Putamen (tissue), 1 donor: ENCODE measurements at places on chromosomes 7 and 10.

DNA sequence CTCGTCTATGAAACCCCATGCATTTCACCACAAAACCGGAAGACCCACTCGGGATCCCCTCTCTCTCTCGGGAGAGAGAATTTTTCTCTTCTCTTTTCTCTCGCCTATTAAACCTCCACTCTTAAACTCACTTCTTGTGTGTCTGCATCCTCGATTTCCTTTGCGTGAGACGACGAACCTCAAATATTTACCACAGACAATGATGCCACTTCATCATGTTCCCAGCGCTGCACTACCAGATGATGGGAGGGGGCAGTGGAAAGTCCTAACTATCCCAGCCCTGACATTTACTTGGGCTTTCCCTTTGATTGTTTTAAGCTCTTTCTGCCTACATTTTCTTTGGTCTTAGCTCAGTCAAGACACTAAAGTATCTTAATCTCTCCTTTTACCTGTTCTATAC lies 906.7 kb downstream of the GRID1 start:
- DNase-seq: no peak

DNA sequence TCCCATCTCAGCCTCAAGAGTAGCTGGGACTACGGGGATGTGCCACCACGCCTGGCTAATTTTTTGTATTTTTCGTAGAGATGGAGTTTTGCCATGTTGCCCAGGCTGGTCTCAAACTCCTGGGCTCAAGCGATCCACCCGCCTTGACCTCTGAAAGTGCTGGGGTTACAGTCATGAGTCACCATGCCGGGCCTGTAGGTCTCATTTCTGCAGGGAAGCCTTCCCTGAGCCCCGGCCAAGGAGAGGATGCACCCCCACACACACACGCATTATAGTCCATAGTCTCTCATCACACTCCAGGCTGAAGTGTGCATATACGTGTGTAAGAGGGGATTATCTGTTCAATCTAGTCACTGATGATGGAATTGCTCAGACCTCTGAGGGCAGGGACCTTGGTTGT lies 29.3 kb downstream of the KCNMA1 start:
- DNase-seq: no peak

- DNase-seq: no peak
Measured at GRCh38 chr10:7647062-7647664, 19.6 kb downstream of the ITIH5 start.

DNA sequence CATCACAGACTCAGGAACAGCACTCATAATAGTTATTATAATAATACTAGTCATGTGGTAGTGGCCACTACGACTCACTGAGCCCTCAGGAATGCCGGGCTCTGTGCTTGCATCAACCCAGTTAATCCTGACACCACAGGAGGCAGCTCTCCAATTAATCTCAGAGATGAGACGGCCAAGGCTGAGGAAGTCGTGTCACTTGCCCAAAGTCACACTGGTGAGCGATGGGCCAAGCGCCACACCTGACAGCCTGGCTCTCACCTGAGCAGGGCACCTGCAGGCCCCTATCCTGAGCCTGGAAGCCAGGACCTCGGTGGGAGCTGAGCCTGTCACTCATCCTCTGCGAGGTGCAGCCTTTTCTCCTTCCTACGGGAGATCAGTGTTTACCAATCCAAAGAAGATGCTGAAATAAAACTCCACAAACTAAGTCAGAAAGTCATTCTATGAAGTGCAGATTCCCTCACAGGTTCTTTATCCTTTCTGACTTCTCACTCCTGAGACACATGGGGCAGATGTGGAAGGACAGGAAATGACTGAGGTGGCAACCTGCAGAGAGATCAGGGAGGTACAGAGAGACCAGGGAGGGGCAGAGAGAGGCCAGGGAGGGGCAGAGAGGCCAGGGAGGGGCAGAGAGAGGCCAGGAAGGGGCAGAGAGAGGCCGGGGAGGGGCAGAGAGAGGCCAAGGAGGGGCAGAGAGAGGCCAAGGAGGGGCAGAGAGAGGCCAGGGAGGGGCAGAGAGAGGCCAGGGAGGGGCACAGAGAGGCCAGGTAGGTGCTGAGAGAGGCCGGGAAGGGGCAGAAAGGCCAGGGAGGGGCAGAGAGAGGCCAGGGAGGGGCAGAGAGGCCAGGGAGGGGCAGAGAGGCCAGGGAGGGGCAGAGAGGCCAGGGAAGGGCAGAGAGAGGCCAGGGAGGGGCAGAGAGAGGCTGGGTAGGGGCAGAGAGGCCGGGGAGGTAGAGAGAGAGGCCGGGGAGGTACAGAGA lies 38.5 kb downstream of the VIPR2 start:
- no peak for DNase-seq

GRCh38 chr7:106868364-106868763 lies 3.3 kb downstream of the PIK3CG start:
- DNase-seq: no peak

DNA sequence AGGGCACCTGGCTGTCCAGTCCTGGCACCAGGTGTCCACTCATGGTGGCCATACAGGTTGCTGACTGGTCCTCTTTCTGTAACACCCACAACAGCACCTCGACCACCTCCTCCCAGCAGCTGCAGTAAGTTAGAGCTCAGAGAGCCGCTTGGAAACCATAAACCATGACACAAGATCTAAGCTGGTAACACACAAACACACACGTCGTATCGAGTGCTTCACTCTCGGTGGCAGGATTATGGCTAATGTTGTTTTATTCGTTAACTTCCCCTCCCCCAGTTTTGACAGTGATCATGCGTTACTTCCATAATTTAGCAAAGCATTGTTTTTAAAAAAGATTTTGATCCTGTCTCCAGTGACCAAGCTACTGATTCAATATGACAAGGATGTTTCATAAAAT lies 59.7 kb downstream of the CAMK2B start:
- no peak for DNase-seq

- DNase-seq: no peak
Measured at GRCh38 chr7:46633200-46633599, 712.1 kb upstream of the IGFBP3 start.

DNA sequence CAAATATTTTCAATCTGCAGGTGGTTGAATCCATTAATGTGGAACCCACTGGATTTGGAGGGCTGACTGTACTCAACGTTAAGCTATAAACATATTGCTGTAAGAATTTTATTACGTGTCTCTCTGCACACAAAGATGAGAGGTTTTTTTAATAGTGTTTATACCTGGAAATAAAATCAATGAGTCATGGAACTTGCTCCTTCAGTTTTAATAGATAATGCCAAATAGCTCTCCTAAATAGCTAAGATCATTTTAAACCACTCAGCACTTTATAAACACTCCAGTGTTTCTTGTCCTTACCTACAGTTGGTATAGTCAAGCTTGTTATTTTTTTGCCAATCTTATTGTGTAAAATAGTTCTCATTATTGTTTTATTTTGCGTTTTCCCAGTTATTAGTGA lies 455.6 kb upstream of the FZD8 start:
- no peak for DNase-seq
